ENCODE measurements at places on chromosomes 6 and 20.
A peak's percentile ranks its signal among the peaks of the same experiment; 100 is the strongest.

- no peak for DNase-seq
Observed at GRCh38 chr6:90787446-90787845, 200.6 kb upstream of the MAP3K7 start.

- DNase-seq, result no peak
Observed at GRCh38 chr6:44309092-44309491, 4.1 kb downstream of the AARS2 start.

DNA sequence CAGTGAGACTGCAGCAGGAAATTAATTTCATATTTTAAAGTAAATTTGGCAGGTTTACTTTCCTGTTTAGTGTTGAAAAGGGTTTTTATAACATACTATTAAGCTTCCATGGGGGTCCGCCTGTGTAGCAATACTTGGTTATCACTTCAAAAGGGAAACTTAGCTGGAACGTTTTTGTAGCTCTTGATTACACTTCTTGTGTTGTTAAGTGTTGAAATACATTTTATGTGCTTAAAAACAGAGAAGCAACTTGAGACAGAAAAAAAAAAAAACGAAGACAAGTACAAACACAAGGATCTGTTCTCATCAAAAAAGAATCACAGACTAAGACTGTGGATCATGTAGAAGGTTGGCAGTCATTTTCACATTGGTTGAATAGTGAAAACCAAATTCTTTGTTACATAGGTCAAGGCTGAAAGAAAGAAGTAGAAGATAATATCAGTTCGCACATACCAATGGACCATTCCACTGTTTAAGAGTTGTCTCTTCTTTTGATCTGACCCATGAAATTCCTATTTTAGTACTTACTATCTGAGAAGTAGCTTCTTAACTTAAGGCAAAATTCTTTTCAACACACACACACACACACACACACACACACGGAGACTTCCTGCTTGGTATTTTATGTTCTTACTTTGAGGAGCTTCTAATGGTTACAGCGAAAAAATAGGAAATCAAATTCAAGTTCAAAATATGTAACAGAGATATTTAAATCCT, 113.9 kb upstream of the SLC35B3 start:
- no peak for DNase-seq

DNA sequence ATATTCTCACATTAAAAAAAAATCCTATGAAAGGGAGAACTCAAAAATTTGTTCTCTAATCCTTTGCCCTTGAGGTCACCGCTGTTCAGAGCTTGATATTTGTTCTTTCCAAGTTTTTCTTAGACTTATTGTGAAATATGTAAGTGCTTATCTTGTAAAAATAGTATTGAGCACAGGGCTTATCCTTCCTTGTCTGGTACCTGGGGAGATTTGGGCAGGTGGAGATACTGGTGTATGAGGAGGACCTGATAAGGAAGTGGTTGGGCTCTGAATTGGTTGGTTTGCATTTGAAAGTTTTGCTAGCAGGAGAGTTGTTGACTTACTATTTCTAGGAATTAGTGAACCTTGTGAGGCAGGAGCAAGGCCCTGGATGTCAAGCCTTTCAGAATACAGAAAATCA, 28.9 kb upstream of the ANKEF1 start:
- no peak for DNase-seq

- no peak for DNase-seq
Observed at GRCh38 chr6:138331984-138332383, 45.7 kb upstream of the SMIM28 start.

- peak; percentile 76 for DNase-seq
Observed at GRCh38 chr20:3165473-3166337, 6.0 kb upstream of the FASTKD5 start.

- DNase-seq, result peak; percentile 85
Observed at GRCh38 chr20:59032713-59033059, 551 bp upstream of the ATP5F1E start.

DNA sequence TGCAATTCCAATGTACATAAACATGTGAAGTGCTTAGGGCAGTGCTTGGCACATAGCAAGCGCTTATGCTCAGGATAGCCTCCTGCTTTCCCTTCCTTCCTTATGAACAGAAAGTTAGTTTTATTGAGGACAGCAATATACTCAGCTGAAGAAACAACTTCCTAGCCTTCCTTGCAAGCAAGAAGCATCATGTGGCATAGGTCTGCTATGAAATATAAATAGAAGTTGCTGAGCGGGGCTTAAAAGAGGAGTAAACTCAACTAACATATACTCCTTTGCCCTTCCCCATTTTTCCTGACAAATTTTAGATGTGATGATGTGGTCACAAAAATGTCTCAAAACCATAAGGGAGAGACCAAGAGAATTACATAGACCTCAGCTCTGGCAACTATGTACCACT, 98.9 kb downstream of the KIF16B start:
- DNase-seq, result no peak

- no peak for DNase-seq
Observed at GRCh38 chr20:50099113-50099512, 13.8 kb downstream of the UBE2V1 start.

DNA sequence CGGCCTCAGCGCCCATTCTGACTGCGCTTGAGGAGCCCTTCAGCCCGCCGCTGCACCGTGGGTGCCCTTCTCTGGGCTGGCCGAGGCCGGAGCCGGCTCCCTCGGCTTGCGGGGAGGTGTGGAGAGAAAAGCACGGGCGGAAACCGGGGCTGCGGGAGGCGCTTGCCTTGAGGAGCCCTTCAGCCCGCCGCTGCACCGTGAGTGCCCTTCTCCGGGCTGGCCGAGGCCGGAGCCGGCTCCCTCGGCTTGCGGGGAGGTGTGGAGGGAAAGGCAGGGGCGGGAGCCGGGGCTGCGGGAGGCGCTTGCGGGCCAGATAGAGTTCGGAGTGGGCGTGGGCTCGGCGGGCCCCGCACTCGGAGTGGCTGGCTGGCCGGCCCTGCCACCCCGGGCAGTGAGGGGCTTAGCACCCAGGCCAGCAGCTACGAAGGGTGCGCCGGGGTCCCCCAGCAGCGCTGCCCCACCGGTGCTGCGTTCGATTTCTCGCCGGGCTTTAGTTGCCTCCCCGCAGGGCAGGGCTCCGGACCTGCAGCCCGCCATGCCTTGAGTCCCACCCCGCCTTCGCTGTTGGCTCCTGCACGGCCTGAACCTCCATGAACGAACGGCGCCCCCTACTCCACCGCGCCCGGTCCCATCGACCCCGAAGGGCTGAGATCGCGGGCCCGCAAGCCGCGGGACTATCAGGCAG, 45.7 kb upstream of the MCUR1 start:
- DNase-seq, result no peak

DNA sequence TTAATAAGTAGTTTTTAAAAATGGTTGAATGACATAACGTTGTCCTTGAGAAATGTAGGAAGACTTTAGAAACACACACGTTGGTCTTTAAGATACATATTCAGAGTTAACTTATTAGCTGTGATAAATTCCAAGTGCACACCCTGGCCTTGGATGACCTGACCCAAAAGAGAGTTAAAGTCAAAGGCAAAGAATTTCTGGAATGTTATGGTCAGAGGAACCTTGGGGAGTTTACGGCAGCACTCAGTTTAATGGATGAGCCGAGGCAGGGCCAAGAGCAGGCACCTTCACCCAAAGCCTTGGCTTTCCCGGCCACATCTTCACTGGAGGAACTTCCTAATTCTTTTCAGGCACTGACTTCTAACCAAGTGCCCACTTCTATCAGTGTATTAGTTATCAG, 200.5 kb downstream of the SMOC2 start:
- no peak for DNase-seq

GRCh38 chr6:12544821-12545565, 171.6 kb upstream of the PHACTR1 start:
- DNase-seq, result no peak

DNA sequence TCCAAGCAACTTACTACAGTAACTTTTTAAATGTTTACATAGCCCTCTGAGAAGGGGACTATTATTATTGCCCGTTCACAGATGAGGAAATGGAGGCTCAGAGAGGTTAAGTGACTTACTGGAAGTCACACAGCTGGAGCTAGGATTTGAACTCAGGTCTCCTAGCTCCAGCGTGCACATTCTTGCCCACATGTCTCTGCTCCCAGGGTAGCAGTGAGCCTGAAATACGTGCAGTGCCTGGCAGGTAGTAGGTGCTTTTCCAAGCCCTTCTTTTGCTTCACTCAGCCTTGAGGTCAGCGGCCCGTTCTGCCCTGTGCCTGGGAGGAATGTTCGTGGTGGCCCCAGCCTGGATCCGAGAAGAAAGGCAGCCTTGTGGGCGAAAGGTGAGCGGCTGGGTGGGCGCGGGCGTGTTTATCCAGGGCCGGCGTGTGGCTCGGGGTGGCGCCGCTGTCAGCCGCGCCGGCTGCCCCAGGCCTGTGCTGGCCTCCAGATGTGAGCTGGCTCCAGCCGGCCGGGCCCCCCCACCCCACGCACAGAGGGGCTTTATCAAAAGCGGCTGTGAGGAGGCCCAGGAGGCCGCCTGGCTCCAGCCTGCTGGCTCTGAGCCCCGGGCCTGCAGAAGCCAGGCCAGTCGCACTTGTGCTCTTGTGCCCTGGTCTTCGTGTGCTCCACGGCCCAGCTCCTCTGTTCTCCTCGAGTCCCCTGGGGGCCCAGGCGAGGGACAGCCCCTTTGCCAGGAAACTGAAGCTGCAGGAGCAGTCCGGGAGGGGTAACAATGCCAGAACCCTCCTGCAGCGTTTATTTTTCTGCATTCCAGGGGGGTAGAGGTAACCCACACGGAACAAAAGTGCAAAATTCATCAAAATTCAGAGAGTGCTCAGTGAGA, 58.1 kb downstream of the UBE2V1 start:
- no peak for DNase-seq

DNA sequence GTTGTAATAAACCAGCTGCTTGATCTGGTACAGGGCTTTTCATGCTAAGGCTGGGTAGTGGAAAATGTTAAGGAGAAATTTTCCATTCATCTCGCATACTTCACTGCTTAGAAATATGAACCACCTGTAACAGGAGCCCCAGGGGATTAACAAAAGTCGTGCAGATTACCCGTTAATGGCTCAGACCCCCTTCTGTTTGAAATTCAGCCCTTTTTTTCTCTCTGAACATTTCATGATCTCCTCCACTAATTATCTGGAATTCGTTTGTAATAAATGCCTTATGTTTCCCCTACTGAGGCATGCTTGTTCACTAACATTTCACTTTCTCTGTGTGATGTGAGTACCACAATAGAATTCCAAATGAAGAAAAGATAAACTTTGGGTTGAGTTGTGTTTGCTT, 336.4 kb upstream of the HSF2 start:
- DNase-seq, result no peak

DNA sequence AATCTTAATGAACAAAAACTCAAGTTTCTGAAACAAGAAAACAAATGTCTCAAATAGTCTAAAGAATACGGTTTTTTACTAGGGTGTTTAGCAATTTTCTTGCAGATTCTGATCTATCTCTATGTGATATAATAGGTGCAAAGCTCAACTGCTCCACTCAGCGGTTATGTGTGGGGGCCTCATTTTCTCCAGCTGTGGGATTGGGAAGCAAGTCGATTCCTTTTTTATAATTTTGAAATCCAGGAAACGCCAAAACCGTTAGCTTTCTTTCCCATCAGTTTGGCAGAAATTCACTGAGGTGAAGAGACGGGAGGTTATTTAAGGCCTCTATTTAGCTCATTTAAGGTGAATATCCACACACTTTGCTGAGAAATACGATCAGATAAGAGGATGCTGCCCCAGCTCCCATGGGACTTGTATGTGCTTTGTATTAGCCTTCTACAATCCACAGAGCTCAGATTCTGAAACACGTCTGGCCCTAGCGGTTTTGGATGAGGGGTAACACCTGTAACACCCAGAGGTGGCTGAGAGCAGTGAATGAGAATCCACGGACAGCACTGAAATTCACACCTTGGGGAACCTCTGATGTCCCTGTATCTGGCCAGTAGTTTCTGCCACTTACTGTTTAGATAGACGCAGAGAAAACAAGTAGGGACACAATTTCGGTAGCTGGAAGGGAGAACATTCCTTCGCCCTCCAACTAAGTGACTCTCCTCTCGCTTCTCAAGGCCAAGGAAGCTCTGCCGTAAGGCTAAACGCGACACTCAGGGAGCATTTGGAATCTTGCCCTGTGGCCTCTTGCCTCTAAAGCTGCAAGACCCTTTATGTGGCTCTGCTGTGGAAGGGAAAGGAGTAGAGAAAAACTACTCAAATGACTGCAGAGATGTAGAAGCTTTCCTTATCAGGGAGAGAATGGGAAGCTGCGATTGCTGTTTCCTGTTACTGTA, 6.5 kb upstream of the BCAS4 start:
- DNase-seq, result peak; percentile 65

DNA sequence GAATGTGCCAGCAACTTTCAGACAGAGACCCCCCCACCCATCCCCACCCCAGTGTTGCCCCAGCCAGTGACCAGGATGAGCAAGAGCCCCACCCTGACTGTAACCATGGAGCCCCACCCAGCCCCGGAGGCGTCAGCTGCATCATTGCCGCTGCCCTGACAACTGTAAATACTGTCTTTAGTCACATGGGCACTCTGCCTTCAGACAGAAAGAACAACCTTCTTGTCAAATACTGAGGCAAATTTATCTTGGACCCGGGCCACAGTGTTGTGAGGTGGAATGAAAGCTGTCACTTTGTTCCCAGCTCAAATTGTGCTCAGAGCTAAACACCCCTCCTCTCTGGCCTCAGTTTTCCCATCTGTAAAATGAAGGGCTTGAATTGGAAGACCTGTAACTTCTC, 23.7 kb downstream of the MOCS3 start:
- no peak for DNase-seq

GRCh38 chr6:165782134-165782533, 119.1 kb upstream of the PDE10A start:
- no peak for DNase-seq

DNA sequence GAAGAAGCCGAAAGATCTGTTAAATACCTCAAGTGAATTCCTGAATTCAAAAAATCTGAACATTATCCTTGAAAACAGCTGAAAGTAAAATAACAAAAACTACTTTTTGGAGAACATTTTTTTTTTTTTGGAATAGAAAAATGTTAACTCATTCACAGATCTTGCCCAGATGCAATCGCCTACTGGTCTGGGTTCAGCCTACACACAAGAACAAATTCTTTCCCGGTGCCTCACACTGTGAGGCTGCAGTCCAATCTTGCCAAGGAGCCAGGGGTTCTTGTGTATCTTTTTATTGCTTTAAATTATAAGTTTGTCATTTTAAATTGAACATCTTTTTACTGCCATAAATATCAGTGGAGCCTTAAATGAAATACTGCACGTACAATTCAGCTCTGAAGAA, 41.2 kb upstream of the TMEM200A start:
- no peak for DNase-seq

- DNase-seq, result peak; percentile 84
Observed at GRCh38 chr6:21003780-21004541, 469.7 kb downstream of the CDKAL1 start.

DNA sequence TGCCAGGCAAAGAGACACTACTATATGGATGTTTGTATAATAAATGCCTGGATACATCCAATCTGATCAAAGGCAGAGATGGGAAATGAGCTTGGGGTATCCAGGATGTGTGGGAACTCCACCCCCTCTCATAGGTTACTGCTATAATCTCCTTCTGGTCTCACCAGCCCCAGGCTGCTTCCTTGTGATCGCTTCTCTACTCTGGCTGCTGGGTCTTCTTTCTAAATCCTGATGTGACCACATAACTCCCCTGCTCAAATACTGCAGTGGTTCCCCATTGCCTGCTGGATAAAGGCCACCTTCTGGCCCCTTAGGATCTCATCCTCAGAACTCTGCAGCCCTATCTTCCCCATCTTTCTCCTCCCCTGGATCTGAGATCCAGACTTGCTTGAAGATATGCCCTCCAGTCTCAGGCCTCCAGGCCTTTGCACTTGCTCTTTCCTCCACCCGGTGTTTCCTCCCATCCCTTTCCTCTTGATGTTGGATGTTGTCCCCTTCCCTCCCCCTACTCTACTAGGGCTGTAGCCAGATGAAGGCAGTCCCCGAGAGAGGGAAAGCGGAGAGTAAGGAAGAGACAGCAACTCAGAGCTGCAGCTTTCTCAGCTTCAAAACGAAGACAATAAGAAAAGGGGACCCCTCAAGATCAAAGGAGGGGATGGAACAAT, 828 bp upstream of the XKR7 start:
- peak; percentile 14 for DNase-seq
